Karpas-422 (cell line): ENCODE measurements at places on chromosomes 2 and 18. TPM values are rescaled to one million over a fixed set of nuclear protein-coding genes. Genes with fewer than 3 reads are reported as not detected.

DNA sequence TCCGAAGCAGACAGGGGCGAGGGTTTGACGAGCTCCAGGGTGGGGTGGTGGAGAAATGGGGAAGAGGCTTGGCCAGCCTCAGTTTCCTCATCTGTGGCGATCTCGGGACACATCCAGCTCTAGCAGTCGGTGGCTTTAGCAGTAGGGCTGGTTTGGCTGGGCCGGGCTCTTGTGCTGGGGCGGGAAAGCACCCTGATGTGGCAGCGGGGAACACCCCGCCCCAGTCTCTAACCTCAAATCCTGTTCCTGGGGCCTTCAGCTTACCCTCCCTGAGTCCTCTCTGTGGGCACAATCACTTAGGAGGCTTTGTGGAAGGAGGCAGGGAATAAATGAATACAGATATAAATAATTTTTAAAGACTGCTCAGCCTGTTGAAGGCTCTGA lies 26.5 kb upstream of the MCFD2 start:
- H3K4me1 ChIP-seq, result peaks cover 58% of the 10 kb centered on the region
- peak overlapping the region; percentile 78 for H3K27ac ChIP-seq
- DNase-seq, result peak; percentile 67
- peaks cover 17% of the 10 kb centered on the region for H3K36me3 ChIP-seq
- H3K27me3 ChIP-seq, result no peaks in the 10 kb centered on the region
- peak overlapping the region; percentile 89 for H3K4me3 ChIP-seq

GNAL gene
- total RNA-seq, result not detected in 2 replicates

ADCYAP1 gene
- total RNA-seq, result not detected in 2 replicates

- H3K27me3 ChIP-seq, result no peaks in the 10 kb centered on the region
- no peak overlapping the region for H3K4me3 ChIP-seq
- no peaks in the 10 kb centered on the region for H3K36me3 ChIP-seq
Observed at GRCh38 chr2:185316383-185316782, 422.2 kb upstream of the FSIP2 start.

MRPL19 gene
- 52.1 and 76.6 TPM in 2 replicates for total RNA-seq

DNA sequence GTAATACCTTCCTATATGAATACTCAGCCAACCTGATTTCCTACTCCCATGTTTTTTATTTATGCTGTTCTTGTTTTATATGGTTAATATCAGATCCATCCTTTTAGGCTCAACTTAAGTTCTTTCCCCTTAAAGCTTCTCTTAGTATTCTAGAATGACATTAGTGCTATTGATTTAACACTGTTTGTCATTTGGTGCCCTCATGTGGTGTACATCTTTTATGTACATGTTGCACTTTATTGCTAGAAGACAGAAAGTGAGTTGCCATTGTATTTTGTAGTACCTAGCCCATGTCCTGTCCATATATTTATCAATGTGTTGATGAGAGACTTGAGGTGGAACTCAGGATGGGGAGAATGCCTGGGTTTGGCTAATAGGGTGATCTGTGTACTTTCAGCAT lies 2.5 kb downstream of the HTRA2 start:
- no peak overlapping the region for H3K4me3 ChIP-seq
- DNase-seq, result peak; percentile 70
- H3K36me3 ChIP-seq, result peaks cover 11% of the 10 kb centered on the region

GRCh38 chr2:106156305-106157296 lies 37.5 kb downstream of the UXS1 start:
- peaks cover 19% of the 10 kb centered on the region for H3K36me3 ChIP-seq
- no peaks in the 10 kb centered on the region for H3K27me3 ChIP-seq
- no peak overlapping the region for H3K27ac ChIP-seq
- no peaks in the 10 kb centered on the region for H3K4me1 ChIP-seq

GRCh38 chr18:66603941-66604627 lies at the start of gene CDH19:
Gene CDH19 (minus strand): TSS chr18:66604090. CDS start chr18:66572204, 31,886 bp downstream.
- H3K27ac ChIP-seq, result no peak within 1 kb of the TSS
- no peak within 1 kb of the TSS for H3K4me3 ChIP-seq
- no peaks in the 10 kb centered on the region for H3K36me3 ChIP-seq
- H3K27me3 ChIP-seq, result no peaks in the 10 kb centered on the region
- no peaks in the 10 kb centered on the region for H3K4me1 ChIP-seq

GRCh38 chr2:153499439-153499838 lies 20.9 kb upstream of the RPRM start:
- H3K4me3 ChIP-seq, result no peak overlapping the region
- no peak overlapping the region for H3K27ac ChIP-seq
- no peak for DNase-seq
- no peaks in the 10 kb centered on the region for H3K36me3 ChIP-seq
- H3K4me1 ChIP-seq, result no peaks in the 10 kb centered on the region
- H3K27me3 ChIP-seq, result no peaks in the 10 kb centered on the region

GRCh38 chr2:37720533-37721200 lies 49.2 kb upstream of the CDC42EP3 start:
- no peak overlapping the region for H3K4me3 ChIP-seq
- H3K27ac ChIP-seq, result no peak overlapping the region
- no peaks in the 10 kb centered on the region for H3K4me1 ChIP-seq
- H3K36me3 ChIP-seq, result no peaks in the 10 kb centered on the region

- H3K27me3 ChIP-seq, result no peaks in the 10 kb centered on the region
- no peak overlapping the region for H3K27ac ChIP-seq
- no peak for DNase-seq
- H3K4me1 ChIP-seq, result peaks cover 18% of the 10 kb centered on the region
- 0 out of 2 replicates have a peak, but pooled peaks cover 2% of the 10 kb centered on the region for H3K36me3 ChIP-seq
Observed at GRCh38 chr2:238164906-238165287, 6.1 kb downstream of the ERFE start.

DNA sequence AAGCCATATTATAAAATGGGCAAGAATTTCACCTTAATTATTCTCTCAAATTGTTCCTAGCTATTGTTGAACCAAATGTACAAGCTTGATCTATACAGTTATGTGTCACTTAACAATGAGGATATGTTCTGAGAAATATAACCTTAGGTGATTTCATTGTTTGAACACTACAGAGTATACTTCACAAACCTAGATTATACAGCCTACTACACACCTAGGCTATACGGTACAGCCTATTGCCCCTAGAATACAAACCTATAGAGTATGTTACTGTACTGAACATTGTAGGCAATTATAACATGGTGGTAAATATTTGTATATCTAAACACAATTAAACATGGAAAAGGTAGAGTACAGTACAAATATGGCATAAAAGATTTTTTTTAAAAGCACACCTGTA lies 42.9 kb upstream of the MMADHC start:
- H3K4me1 ChIP-seq, result no peaks in the 10 kb centered on the region
- no peak overlapping the region for H3K4me3 ChIP-seq
- H3K27me3 ChIP-seq, result no peaks in the 10 kb centered on the region
- no peak for DNase-seq
- H3K27ac ChIP-seq, result no peak overlapping the region
- H3K36me3 ChIP-seq, result no peaks in the 10 kb centered on the region

DNA sequence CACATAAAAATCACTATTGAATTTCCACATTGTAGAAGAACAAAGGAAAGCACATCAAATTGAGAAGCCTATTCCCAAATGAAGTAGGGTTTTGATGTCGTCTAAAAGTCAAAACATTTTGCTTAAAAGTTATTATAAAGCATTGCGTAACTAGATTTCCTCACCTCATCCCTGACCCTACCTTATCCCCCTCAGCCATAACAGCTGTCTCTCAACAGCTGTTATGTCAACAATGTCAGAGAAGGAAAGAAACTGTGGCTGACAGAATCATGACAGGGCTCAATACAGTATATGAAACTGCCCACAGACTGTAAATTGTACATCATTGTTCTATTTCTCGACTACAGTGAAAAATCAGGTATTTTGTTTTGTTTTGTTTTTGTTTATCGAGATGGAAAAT lies 63.0 kb upstream of the ACVR1C start:
- H3K4me3 ChIP-seq, result no peak overlapping the region
- H3K36me3 ChIP-seq, result no peaks in the 10 kb centered on the region
- no peaks in the 10 kb centered on the region for H3K4me1 ChIP-seq
- no peaks in the 10 kb centered on the region for H3K27me3 ChIP-seq
- no peak overlapping the region for H3K27ac ChIP-seq

DNA sequence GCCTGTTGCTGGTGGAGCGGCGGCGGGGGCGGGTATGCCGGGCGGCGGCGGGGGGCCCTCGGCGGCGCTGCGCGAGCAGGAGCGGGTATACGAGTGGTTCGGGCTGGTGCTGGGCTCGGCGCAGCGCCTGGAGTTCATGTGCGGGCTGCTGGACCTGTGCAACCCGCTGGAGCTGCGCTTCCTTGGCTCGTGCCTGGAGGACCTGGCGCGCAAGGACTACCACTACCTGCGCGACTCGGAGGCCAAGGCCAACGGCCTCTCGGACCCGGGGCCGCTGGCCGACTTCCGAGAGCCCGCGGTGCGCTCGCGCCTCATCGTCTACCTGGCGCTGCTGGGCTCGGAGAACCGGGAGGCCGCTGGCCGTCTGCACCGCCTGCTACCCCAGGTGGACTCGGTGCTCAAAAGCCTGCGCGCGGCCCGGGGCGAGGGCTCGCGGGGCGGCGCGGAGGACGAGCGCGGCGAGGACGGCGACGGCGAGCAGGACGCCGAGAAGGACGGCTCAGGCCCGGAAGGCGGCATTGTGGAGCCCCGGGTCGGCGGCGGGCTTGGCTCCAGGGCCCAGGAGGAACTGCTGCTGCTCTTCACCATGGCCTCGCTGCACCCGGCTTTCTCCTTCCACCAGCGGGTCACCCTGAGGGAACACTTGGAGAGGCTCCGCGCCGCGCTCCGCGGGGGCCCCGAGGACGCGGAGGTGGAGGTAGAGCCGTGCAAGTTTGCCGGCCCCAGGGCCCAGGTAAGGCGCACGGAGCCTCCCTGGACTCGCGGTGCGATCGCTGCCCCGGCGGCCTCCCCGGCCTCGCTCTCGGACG lies 1.0 kb downstream of the ZCCHC2 start:
- peaks cover 27% of the 10 kb centered on the region for H3K4me1 ChIP-seq
- H3K36me3 ChIP-seq, result no peaks in the 10 kb centered on the region
- peak; percentile 85 for DNase-seq
- peak overlapping the region; percentile 76 for H3K4me3 ChIP-seq

ABCG8 gene
- not detected in 2 replicates for total RNA-seq

DNA sequence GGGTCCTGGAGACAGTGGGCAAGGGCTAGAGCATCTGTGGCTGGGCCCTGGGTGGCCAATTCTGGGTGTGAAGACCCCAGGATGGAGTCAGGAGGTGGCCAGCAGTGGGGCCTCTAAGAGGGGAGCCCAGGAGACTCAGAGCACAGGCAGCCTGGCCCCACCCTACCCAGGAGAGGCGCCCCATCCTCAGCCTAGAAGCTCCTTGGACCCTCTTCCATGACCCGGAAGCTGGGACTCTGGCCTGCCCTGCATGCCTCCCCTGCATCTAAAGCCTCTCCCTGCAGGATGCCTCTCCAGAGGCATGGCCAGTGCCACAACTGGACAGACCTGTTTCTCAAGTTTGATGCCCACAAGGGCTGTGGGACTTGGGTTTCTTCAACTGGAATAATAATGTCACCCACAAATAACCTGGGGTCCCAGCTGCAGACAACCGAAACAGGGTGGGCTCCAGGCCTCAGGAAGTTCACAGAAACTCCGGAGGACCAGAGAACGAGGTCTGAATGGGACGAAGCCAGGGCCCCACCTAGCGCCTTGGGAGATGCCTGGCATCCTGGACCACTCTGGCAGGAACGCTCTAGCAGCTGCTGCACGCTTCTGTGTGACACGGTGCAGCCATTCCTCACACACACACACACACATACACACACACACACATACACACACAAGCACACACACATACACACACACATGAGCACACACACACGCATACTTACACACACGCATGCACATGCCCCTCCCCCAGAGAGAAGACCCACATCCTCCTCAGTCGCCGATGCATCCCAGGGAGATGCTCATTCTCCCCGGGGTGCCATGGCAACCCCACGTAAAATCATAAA lies 16.4 kb downstream of the KCNIP3 start:
- no peak for DNase-seq
- no peak overlapping the region for H3K27ac ChIP-seq
- no peak overlapping the region for H3K4me3 ChIP-seq
- no peaks in the 10 kb centered on the region for H3K36me3 ChIP-seq
- no peaks in the 10 kb centered on the region for H3K27me3 ChIP-seq

DNA sequence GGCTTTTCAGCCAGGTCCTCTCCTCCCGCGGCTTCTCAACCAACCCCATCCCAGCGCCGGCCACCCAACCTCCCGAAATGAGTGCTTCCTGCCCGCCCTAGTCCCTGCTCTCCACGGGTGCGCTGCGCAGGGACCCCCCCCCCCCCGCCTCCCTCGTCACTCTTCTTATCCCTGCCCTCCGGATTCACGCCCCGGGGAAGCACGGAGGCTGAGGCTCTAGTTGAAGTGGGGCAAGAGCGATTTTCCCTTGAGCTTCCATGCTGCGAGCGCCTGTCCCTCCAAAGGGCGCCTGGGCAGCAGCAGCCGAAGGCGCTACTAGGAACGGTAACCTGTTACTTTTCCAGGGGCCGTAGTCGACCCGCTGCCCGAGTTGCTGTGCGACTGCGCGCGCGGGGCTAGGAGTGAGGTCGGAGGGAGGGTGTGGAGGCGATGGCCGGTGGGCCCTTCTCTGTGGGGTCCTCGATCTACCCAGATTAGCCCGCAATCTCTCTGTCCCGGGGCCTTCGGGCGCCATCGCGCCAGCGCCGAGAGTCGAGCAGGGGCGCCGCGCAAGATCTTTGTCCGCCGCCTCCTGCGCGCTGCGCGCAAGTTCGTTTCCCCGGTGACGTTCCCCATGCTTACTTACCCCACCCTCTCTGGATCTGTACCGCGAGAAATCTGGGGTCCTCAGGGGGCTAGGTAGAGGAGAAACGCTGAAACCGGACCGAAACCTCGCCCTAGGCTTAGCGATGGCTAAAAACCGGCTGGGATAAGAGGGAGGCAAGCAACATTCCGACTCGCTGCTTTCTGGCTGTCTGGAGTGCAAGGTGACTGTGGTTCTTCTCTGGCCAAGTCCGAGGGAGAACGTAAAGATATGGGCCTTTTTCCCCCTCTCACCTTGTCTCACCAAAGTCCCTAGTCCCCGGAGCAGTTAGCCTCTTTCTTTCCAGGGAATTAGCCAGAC lies 677 bp downstream of the GAD1 start:
- no peaks in the 10 kb centered on the region for H3K36me3 ChIP-seq
- peak overlapping the region; percentile 63 for H3K4me3 ChIP-seq
- H3K27me3 ChIP-seq, result no peaks in the 10 kb centered on the region
- H3K4me1 ChIP-seq, result peaks cover 23% of the 10 kb centered on the region
- no peak overlapping the region for H3K27ac ChIP-seq

GRCh38 chr2:6024784-6025183 lies 332.6 kb downstream of the SOX11 start:
- H3K4me1 ChIP-seq, result no peaks in the 10 kb centered on the region
- no peak for DNase-seq
- H3K4me3 ChIP-seq, result no peak overlapping the region

SLC4A5 gene
- 0.65 and 3.2 TPM in 2 replicates for total RNA-seq

GRCh38 chr2:59997371-59997770 lies 556.1 kb downstream of the BCL11A start:
- no peak for DNase-seq
- no peak overlapping the region for H3K27ac ChIP-seq
- H3K4me3 ChIP-seq, result no peak overlapping the region
- no peaks in the 10 kb centered on the region for H3K27me3 ChIP-seq
- no peaks in the 10 kb centered on the region for H3K36me3 ChIP-seq

PSMA8 gene
- not detected in 2 replicates for total RNA-seq

IFIH1 gene
- 0.26 and 0.69 TPM in 2 replicates for total RNA-seq

GALR1 gene
- not detected in 2 replicates for total RNA-seq

GRCh38 chr18:3051718-3052410 lies 38.9 kb upstream of the LPIN2 start:
- H3K36me3 ChIP-seq, result no peaks in the 10 kb centered on the region
- H3K4me1 ChIP-seq, result no peaks in the 10 kb centered on the region
- H3K27ac ChIP-seq, result no peak overlapping the region
- DNase-seq, result no peak

CASP10 gene
- total RNA-seq, result 0.48 and 5.2 TPM in 2 replicates

- peaks cover 18% of the 10 kb centered on the region for H3K4me1 ChIP-seq
- H3K27me3 ChIP-seq, result no peaks in the 10 kb centered on the region
- no peak for DNase-seq
- no peak overlapping the region for H3K4me3 ChIP-seq
Observed at GRCh38 chr2:65377556-65378192, 54.7 kb downstream of the SPRED2 start.
